ENCODE measurements at places on chromosomes 7 and 10.
A peak's percentile ranks its signal among the peaks of the same experiment; 100 is the strongest.

- no peak for ATAC-seq
Observed at GRCh38 chr7:98395951-98396350, 4.9 kb downstream of the BAIAP2L1 start.

GRCh38 chr10:131690805-131691239 is 210.0 kb upstream of the PPP2R2D start:
- no peak for ATAC-seq

DNA sequence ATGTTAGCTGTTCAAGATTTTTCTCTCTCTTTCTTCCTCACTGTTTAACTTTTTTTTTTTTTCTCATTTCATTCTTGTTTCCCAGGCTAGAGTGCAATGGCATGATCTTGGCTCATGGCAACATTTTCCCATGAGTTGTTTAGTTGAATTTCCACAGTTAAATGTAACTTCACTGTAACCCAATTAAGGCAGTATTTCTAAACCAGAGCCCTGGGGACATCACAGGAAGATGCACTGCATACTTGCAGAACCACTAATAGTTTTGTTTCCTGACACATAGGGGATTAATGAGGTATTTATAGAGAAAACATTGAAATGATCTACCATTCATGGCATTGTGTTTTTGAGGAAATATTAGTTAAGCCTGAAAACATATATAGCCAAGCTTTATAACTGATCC is 795.6 kb upstream of the GHITM start:
- no peak for ATAC-seq

GRCh38 chr7:142439739-142440138 is 181.9 kb upstream of the PRSS58 start:
- no peak for ATAC-seq

DNA sequence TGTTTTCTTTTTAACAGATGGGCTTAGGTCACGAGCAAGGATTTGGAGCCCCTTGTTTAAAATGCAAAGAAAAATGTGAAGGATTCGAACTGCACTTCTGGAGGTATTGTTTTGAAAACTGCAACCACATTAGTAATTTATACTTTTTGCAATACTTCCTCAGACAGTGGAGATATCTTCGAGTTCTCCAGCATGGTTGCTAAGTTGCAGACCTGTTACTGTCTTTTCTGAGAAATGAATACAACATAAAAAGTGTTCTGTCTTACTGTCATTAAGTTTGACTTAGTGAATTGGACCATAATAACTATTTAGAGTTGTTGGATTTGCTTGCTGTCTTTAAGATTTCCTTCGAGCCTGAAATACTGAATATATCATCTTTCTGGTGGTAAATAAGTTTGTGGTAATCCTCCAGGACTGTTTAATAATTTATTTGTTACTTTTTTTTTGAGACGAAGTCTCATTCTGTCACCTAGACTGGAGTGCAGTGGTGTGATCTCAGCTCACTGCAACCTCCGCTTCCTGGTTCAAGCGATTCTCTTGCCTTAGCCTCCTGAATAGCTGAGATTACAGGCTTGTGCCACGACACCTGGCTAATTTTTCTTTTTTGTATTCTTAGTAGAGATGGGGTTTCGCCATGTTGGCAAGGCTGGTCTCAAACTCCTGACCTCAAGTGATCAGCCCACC is 24.3 kb downstream of the TES start:
- ATAC-seq = no peak

DNA sequence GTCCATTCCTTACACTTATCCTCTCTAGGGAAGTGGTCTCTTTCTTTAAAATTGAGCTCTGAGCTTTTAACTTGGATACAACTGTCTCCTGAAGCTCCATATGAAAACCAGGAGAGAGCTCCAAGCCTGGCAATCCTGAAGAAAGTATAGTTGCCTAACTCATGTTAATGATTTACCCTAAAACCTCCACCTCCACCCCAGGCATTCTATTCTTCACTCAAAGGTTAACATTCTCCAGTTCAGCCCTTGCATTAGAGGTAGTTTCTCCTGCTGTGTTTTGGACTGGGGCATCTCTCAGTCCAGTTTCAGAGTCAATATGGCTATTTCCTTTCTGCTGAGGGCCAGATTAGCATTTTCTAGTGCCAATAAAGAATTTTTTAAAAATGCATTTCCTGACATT is 195.5 kb downstream of the SLC25A13 start:
- no peak for ATAC-seq

GRCh38 chr7:44218418-44219201 is 17.8 kb downstream of the YKT6 start:
- no peak for ATAC-seq

DNA sequence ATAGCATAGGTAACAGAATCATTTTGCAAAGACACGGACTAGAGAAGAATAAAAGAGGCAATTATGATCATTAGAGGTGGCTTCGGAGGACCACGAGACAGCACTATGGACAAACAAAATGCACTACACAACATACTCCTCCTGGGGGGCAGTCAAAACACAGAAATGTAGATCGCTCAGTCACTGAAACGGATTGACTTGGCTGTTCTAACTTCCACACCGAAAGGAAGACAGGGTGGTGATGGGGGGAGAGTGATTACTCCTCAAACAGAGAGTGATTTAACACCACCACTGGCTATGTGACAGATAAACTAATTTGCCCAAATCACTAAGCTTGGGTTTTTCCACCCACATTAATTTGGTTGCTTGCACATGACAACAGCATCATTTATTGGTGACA is 14.1 kb upstream of the PPA1 start:
- no peak for ATAC-seq

- ATAC-seq = peak; percentile 84
Observed at GRCh38 chr7:34155220-34155908, 250.0 kb downstream of the BMPER start.

DNA sequence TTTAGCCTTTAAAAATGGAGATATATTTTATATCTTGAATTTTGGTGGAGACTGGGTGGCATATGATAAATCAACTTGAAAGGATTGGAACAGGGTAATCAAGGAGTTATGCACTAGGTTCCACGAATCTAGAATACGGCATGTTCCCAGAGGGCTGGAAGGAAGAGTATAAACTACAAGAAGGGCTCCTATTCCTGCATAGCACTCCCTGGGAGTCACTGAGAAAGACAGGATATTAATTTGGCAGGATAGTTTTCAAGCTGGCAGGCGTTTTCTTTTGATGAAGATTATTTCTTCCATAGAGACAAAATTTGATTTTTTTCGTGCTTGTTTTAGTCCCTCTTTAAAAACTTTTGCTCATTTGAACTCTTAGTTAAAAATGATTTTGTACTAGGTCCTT is 119.7 kb downstream of the VWC2 start:
- ATAC-seq = no peak

- ATAC-seq = no peak
Observed at GRCh38 chr10:15737656-15738055, 17.9 kb upstream of the ITGA8 start.

GRCh38 chr7:108028111-108028510 is 25.1 kb upstream of the LAMB1 start:
- ATAC-seq = no peak

DNA sequence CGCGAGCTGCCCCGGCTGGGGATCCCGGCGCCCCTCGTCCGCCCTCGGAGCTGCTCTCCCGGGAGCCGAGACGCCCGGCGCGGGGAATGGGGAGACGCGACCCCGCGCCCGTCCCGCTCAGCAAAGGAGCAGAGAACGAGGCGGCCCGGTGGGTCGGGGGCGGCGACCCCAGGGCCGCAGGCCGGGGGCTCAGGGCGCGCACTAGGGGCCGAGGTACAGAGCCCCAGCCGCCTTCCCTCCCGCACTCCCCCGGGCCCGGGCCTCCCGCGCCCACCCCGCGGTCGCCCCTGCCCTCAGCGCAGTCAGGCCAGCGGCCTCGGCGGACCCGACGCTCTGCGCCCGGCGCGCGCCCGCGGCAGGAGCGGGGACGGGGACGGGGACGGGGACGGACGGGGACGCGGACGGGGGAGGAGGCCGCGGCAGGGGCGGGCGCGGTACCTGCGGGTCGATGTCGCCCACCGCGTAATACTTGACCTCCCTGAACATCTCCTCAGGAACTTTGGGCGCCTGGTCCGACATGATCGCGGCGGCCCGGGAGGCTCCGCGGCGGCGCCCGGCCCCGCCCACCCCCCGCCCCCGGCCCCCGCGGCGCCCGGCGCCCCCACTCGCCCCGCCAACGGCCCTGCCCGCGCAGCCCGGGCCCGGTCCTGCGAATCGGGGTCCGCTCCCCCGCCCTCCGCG is 373 bp downstream of the PAXIP1 start:
- ATAC-seq = peak; percentile 8

DNA sequence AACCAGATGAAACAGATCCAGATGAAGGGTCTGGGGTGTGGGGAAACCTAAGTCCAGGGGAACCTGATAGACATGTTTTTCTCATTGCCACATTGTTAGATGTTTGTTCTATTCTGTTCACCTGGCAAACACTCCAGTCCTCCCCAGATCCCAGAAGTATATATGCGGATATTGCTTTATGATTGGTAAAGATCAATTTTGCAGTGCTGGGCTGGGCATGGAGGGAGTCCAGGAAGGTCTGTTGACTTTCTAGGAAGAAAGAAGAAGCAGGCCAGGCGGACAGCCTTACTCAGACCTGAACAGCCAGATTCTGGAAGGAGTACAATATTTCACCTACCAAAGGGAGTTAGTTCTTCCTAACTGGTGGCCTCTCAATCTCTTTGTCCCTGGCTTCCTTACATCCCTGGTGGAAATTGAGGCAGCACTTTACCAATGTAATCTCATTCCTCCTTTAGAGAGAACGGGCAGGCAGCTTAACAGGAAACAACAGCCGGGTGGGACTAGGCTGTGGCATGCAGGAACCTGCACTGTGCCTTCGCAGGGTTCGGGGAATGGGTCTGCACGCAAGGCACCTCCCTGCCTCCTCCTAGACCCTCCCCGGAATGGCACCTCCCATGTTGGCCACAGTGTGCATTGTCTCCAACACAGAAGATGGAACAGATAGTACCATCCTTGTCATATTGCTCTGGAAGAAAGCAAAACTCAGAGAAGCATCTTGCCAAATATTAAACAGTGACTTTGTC is 930 bp downstream of the GIMAP6 start:
- peak; percentile 64 for ATAC-seq

DNA sequence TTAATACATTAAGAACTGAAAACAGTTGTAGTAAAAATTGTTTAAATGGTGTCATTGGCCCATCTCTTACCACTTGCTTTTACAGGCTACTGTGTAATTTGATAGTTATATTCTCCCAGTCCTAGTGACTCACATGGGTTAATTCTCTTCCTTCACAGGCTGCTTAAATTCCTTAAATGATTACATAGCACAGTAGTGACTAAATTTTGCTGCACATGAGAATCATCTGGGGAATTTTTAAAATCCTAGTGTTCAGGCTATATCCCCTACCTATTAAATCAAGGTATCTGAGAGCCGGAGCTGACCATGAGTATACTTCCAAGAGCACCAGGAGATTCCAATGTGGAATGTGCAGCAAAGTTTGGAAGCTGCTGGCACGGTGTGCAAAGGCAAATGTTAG is 45.3 kb upstream of the ZNF800 start:
- no peak for ATAC-seq

- no peak for ATAC-seq
Observed at GRCh38 chr7:22105550-22105949, 159.9 kb upstream of the CDCA7L start.

DNA sequence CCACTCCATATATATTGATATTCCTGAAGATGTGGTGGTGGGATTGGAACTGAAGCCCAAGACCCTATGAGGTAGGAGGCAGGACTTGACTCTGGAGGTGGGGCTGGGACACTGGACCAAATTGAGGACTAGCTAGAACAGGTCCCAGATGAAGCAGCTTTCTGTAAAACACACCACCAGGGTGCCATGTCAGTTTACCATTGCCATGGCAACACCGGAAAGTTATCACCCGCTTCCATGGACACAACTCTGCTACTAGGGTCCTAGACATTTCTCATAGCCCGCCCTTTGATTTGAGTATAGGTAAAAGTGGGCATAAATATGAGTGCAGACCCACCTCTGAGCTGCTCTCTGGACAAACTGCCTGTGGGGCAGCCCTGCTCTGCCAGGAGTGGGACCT is 490.5 kb upstream of the PFKP start:
- ATAC-seq = no peak

DNA sequence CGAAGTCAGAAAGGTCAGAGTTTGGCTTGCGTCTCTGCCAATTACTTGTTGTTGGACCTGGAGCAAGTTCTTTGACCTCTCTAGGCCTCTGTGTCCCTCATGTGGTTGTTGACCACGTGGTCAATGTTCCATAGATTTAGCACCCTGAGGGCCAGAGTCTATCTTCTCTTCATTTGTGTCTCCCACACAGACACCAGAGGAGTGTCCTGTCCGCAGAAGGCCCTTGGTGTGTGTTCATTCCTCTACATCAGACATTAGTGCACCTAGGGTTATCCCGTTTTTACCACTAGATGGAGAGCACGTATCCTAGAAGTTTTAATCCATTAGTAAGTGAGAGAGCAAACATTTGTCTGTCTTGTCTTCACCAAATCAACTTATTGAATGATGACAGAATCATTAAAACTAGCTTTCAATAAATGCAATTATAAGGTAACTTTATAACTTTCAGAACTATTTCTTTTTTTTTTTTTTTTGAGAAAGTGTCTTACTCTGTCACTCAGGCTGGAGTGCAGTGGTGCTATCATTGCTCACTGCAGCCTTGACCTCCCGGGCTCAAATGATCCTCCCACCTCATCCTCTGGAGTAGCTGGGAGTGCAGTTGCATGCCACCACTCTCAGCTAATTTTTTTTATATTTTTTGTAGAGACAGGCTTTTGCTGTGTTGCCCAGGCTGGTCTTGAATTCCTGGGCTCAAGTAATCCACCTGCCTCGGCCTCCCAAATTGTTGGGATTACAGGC is 122.5 kb upstream of the ANKRD1 start:
- no peak for ATAC-seq

DNA sequence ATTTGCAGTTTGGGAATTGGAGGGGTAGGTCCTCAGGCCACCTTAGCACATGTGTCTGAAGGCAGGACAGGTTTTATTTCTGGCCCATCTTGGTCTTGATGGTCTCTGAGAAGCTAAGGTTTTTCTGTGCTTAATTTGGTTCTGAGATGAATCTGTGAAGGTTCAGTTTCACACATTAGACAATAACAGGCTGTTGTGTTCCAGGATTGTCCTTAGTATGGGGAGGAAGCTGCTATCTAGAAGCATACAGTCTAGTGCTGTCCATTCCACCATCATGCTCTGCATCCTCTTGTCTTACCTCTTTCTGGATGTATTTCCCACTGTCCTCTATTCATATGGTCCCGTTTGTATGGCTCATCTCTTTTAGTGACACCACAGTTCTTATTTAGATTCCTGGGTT is 7.1 kb downstream of the UBE2D1 start:
- no peak for ATAC-seq

- no peak for ATAC-seq
Observed at GRCh38 chr7:115680921-115681320, 349.6 kb downstream of the TFEC start.

- no peak for ATAC-seq
Observed at GRCh38 chr10:119421891-119422681, 120.4 kb downstream of the RGS10 start.

Data from esophagus mucosa (tissue), 1 donor.